Cardiac muscle cell (in vitro differentiated cells and primary cell): ENCODE measurements at places on chromosomes 3 and 15. TPM values are rescaled to one million over a fixed set of nuclear protein-coding genes. Genes with fewer than 3 reads are reported as not detected.

GRCh38 chr15:40957581-40958051 is 4.3 kb downstream of the CHAC1 start:
- no peaks in the 10 kb centered on the region for H3K27me3 ChIP-seq
- no peak for DNase-seq
- no peak overlapping the region for H3K4me3 ChIP-seq
- H3K36me3 ChIP-seq: no peaks in the 10 kb centered on the region

GRCh38 chr15:75063338-75063737 is 39.9 kb downstream of the PPCDC start:
- no peaks in the 10 kb centered on the region for H3K27me3 ChIP-seq
- no peak overlapping the region for H3K4me3 ChIP-seq
- H3K27ac ChIP-seq: peak overlapping the region; percentile 4
- H3K4me1 ChIP-seq: peaks cover 9% of the 10 kb centered on the region
- no peaks in the 10 kb centered on the region for H3K36me3 ChIP-seq

- no peaks in the 10 kb centered on the region for H3K36me3 ChIP-seq
- H3K4me3 ChIP-seq: no peak overlapping the region
- peaks cover 17% of the 10 kb centered on the region for H3K4me1 ChIP-seq
- peak; percentile 29 for DNase-seq
- no peak overlapping the region for H3K27ac ChIP-seq
Measured at GRCh38 chr3:66362541-66362941, 138.3 kb downstream of the LRIG1 start.

- no peak overlapping the region for H3K27ac ChIP-seq
- no peak overlapping the region for H3K4me3 ChIP-seq
- no peak for DNase-seq
- no peaks in the 10 kb centered on the region for H3K36me3 ChIP-seq
- H3K4me1 ChIP-seq: peaks cover 8% of the 10 kb centered on the region
Measured at GRCh38 chr3:57025237-57025636, 35.2 kb upstream of the SPATA12 start.

Gene ACKR2
- polyA plus RNA-seq: 2.8 and 3.6 TPM in 2 replicates
